Cardiac atrium fibroblast (primary cell): ENCODE measurements at places on chromosomes 13 and 19. TPM values are rescaled to one million over a fixed set of nuclear protein-coding genes. Genes with fewer than 3 reads are reported as not detected.

Gene BCAM
- 12.0 and 19.5 TPM in 2 replicates for total RNA-seq

Gene URAD
- not detected in 2 replicates for total RNA-seq

Gene KLK3
- not detected in 2 replicates for total RNA-seq

Gene ZNF846
- total RNA-seq: 2.3 and 8.3 TPM in 2 replicates

Gene ACP7
- not detected in 2 replicates for total RNA-seq

Gene SLITRK6
- total RNA-seq: 1.4 TPM in 1 of 2 replicates, not detected in the other

Gene KLF1
- total RNA-seq: not detected in 2 replicates

Gene CLASRP
- 48.0 and 49.4 TPM in 2 replicates for total RNA-seq

Gene CLDN10
- total RNA-seq: 2.1 TPM in 1 of 2 replicates, not detected in the other

Gene KIR2DL3
- total RNA-seq: not detected in 2 replicates

Gene PEX11G
- total RNA-seq: 3.7 and 5.8 TPM in 2 replicates
